ENCODE measurements at places on chromosomes 3 and 15. TPM values are rescaled to one million over a fixed set of nuclear protein-coding genes. Genes with fewer than 3 reads are reported as not detected.
A peak's percentile ranks its signal among the peaks of the same experiment; 100 is the strongest.

FAM240A gene
- total RNA-seq = not detected

KBTBD13 gene
- total RNA-seq = not detected

WDR72 gene
- total RNA-seq = 2.3 TPM

IL17RC gene
- total RNA-seq = 3.1 TPM

PPARG gene
- total RNA-seq = 0.50 TPM

SAXO2 gene
- 1.4 TPM for total RNA-seq

GRAMD1C gene
- 10.7 TPM for total RNA-seq

DNA sequence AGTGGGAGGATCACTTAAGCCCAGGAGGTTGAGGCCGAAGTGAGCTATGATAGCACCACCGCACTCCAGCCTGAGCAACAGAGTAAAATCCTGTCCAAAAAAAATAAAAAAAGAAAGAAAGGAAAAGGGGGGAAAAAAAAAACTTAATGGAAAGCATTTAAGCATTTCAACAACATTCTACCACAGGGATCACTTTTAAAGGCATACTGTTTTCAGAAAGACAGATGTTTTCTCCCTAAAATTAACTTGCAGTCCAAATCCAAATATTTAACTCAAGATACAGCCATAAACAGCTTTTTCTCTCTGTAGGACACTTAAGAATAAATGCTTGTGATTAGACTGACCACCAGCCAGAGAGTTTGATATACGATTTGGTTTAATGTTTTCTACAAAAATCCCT lies 141.0 kb downstream of the MAGI1 start:
- no peak for DNase-seq

DNA sequence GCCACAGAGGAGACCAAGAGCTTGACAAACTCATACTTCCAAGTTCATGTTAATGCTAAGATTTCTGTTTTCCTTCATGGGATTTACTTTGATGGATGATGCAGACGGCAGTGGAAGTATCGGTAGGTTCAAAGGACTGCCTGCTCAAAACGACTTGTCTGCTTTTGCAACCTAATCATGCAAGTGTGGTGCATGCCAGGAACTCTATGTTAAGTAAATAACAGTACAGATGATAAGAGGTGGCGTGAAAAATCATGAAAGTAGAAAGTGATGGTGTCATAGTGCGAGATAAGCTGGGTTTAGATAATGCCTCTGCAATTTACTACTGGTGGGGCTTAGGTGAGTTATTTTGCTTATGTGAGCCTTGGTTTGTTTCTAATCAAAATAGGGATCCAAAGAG lies 14.7 kb upstream of the LMCD1 start:
- DNase-seq = no peak

GRCh38 chr3:35971686-35972085 lies 332.4 kb downstream of the ARPP21 start:
- DNase-seq = no peak

- no peak for DNase-seq
Observed at GRCh38 chr15:84143753-84144314, 91.7 kb upstream of the GOLGA6L4 start.

- no peak for DNase-seq
Observed at GRCh38 chr3:173258697-173259096, 117.7 kb upstream of the SPATA16 start.

DNA sequence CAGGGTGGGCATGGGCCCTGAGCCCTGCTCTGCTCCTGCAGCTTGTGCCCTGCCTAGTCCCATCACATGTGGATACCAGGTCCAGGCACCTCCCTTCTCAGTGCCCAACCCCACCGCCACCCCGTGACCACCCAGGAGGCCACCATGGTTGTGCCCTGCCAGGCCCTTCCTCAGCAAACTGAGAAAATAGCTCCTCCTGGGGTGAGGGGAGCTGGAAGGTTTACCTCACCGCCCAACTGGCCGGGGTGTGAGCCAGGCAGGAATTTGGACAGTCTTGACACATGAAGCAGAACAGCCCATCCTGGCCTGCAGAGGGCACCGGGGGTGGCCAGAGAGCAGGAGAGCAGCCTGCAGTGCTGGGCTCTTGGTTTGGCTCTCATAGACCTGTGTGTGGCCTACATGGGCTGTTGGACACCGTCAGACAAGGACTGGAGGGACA lies 11.4 kb upstream of the C3orf22 start:
- peak; percentile 28 for DNase-seq

- DNase-seq = no peak
Observed at GRCh38 chr3:153287017-153287416, 125.0 kb downstream of the RAP2B start.

- DNase-seq = no peak
Observed at GRCh38 chr15:56719021-56719612, 14.2 kb downstream of the ZNF280D start.

- DNase-seq = no peak
Observed at GRCh38 chr3:141556034-141556433, 69.2 kb downstream of the RASA2 start.

DNA sequence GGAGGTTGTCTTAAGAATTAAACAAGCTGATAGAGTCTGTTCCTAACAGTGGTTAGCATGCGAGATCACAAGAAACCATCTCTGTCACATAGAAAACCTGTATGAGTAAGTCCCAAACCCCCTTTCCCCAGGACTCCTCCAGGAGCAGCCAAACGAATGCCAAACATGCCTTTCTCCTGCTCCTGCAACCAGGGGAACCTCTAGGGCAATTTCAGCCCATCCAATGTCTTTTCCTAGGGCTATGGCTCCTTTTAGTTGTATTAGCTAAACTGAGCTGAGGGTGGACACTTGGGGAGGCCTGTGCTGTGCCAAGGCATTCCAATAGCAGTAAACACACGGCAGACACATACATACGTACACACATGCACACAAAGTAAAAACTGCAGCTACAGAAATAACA lies 36.5 kb upstream of the TIMP4 start:
- DNase-seq = no peak
